Stimulated activated naive B cell treated with anti-CD40 and anti-IgM and Interleukin-4, amounts not matched to agents 10 μg/mL and 1 μg/mL and 100 μg/mL, for 72 hours (primary cell): ENCODE measurements at places on chromosomes 12 and 14.

- DNase-seq, result no peak
These were observed 916.3 kb upstream of the SEL1L start for GRCh38 chr14:82449926-82450468.

GRCh38 chr12:22743700-22744099 lies 118.7 kb downstream of the ETNK1 start:
- DNase-seq, result no peak

GRCh38 chr14:73325630-73326299 lies 88.5 kb downstream of the PAPLN start:
- no peak for DNase-seq

GRCh38 chr14:76456200-76456599 lies 80.3 kb downstream of the ESRRB start:
- DNase-seq, result no peak

DNA sequence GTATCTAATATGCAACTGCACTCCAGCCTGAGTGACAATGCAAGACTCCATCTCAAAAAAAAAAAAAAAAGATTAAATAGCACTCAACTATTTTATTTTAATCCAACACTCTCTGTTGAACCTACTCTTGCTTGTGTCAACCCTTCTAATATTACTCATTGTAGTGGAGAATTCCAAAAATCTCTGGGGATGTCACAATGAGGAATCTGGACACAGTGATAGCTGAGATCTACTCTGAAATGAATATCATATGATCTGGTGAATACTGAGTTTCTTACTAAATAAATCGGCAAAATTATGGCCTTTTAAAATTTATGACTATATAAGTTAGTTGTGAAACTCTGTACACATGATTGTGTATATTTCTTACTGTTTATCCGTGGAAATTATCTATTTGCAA lies 418.2 kb downstream of the BCAT1 start:
- DNase-seq, result no peak

DNA sequence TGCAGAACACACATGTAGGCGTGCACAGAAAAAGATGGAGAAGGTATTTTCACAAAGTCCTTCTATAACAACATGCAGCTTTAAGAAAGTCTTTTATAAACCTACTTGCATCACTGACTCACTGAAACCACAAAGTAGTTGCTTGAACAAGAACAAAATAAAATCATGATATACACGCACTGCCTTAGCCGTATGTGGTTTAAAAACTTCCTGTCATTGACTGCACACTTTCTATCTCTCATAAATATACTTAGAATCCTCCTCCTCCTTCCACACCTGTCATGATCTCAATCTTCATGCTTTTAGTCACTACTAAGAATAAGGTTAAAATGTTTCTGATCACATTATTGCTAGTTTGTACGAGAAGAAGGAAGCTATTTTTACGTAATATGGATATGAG lies 31.8 kb upstream of the RAD51AP1 start:
- no peak for DNase-seq

GRCh38 chr12:26853303-26854030 lies 20.5 kb upstream of the ITPR2 start:
- DNase-seq, result peak; percentile 48

DNA sequence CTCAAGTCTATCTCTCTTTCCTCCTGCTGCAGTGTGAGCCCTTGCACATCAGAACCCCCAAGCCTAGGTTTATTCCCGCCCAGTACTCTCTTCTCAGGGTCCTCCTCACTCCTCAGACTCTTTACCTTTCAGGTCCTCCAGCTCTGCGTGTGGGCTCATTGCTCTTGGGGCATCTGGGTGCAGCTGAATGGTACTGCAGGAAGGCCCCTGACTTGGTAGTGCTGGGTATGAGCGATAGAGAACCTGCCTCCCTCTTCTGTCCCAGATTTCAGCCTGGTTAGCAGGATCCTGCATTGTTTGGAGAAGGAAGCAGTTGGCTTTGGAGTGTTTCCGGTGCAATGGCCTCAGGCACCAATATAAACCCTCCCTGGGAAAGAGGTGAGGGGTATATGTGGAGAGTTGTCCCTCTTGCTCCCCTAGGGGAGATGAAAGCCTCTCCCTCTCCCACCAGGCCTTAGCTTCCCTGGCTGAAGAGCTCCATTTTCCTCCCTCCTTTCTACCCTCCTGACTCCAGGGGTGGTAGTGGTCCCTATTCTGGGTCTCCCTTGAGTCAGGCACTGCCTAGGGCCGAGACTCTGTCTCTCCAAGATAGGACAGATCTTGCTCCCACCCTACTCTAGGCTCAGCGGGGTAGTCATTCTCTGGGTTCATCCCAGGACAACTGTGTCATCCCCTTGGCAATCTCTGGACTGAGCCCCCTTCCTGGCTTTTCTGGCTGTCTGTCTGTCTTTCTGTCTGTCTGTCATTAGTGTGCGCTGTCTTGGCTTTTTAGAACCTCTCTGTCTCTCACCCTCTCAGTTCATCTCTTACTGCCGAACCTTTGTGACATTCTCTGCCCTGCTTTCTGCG lies 3.8 kb downstream of the LRP1 start:
- DNase-seq, result no peak

- DNase-seq, result no peak
These were observed 20.3 kb downstream of the SLC25A29 start for GRCh38 chr14:100285913-100286400.

GRCh38 chr14:50010752-50011151 lies 105.6 kb downstream of the VCPKMT start:
- DNase-seq, result no peak

- DNase-seq, result no peak
These were observed 37.5 kb downstream of the EMP1 start for GRCh38 chr12:13233830-13234641.

GRCh38 chr12:113744802-113745395 lies 221.2 kb downstream of the RBM19 start:
- no peak for DNase-seq

DNA sequence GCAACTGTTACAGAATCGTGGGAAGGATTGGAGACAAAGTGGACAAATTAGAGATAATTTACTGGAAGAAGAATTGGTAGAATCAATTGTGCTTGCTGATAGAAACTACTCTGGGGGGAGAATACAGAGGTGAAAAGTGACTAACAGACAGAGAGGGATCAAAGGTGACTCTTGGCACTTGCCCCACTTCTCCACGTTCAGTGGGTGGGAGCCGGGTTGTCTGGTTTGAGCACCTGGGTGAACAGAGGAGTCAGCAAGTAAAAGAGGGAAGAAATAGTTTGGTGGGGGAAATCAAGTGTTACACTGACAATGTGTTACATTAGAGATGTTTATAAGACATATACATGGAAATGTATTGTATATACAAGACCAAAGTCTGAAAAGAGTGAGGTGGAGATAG lies 69.1 kb downstream of the PPP2R5E start:
- no peak for DNase-seq

- no peak for DNase-seq
These were observed 1.4 kb upstream of the HOXC6 start for GRCh38 chr12:54026640-54027441.

- DNase-seq, result no peak
These were observed 56.1 kb downstream of the KCNJ8 start for GRCh38 chr12:21718403-21718802.

DNA sequence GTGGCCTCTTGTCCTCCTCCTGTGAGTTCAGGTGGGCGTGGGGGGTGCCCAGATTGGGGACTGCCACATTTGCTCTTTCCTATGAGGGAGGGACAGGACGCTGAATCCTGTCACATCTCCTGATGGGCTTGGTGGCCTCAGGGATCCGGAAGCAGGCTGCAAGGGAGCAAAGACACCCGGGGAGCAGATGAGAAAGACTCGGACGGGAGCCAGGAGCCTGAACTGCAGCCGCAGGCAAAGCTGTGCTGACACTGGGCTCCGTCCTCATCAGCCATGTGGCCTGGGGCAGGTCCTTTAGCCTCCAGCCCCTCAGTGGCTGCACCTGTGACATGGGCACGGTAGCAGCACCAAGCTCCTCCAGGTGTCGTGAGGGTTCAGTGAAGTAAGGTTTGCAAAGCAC lies 40.8 kb upstream of the RFLNA start:
- no peak for DNase-seq

GRCh38 chr14:73452341-73453186 lies 5.8 kb downstream of the NUMB start:
- peak; percentile 35 for DNase-seq

- DNase-seq, result no peak
These were observed 21.2 kb upstream of the FOXJ2 start for GRCh38 chr12:8011331-8011730.

GRCh38 chr14:78282437-78282836 lies 112.3 kb downstream of the NRXN3 start:
- no peak for DNase-seq

GRCh38 chr12:118377884-118378470 lies 1.6 kb downstream of the SUDS3 start:
- peak; percentile 49 for DNase-seq

DNA sequence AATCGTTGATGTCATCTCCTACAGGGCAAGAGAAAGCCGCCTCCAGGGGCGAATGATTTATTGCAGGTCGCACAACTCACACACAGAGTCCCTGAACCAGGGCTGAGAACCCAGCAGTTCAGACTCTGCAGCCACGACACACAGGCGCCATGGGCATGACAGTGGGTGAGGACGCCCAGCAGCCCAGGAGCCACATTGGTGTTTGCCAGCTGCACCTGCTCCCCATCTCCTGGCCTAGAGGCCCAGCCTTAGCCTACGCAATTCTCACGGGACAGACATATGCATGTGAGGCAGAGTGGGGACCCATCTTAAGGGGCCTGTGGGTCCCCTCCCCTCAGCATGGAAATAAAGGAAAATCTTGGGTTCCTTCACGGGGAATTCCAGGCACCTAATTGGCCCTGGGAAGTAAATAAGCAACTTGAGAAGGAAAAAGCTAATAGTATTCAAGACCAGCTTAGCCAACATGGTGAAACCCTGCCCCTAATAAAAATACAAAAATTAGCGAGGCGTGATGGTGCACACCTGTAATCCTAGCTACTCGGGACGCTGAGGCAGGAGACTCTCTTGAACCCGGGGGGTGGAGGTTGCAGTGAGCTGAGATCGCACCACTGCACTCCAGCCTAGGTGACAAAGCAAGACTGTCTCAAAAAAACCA lies 69.3 kb downstream of the RIMBP2 start:
- no peak for DNase-seq

- no peak for DNase-seq
These were observed 20.7 kb upstream of the CREBL2 start for GRCh38 chr12:12590961-12591360.

DNA sequence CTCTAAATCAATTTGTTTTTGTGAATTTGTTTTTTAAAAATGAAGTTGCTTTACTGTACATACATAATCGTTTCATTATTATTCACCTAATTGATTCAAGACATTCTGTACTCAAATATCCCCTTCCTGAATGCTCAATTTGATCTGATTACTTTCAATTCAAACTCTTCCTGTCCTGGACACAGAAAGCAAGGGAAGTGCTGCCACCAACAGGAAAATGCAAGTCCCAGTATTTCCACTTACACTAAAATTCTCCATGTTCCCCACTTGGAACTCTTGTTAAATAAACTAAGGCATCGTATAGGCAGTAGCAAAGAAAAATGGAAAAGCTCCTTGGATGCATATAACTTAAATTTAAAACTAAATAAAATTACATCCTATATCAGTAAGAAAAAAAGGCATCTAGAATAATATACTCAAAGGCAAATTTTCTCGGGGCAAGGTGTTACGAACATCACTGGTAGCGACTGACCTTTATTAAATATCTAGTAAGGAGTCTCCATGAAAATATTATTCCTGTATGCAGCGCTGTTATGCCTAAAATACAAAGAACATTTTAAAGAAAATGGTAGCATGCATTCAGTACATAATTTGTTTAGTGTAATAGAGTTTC lies 72.0 kb upstream of the DBX2 start:
- no peak for DNase-seq

GRCh38 chr12:94204499-94205247 lies 56.3 kb downstream of the PLXNC1 start:
- no peak for DNase-seq

GRCh38 chr12:71703206-71703605 lies 17.3 kb downstream of the TMEM19 start:
- no peak for DNase-seq

DNA sequence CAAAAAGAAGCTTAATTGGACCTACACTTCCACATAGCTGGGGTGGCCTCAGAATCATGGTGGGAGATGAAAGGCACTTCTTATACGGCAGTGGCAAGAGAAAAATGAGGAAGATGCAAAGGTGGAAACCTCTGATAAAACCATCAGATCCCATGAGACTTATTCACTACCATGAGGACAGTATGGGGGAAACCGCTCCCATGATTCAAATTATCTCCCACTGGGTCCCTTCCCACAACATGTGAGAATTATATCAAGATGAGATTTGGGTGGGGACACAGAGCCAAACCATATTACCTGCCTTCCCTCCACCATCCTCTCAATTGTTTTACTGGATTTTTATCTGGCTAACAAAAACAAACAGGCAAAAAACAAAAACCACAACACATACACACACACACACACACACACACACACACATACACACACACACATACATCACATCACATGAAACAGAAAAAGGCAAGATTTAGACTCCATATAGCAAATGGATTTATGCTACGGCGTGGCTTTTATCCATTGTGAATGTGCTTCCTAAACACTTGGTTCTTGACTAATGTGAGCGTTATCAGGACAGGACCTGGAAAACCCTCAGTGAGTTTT lies 66.7 kb downstream of the ZFP36L1 start:
- no peak for DNase-seq

DNA sequence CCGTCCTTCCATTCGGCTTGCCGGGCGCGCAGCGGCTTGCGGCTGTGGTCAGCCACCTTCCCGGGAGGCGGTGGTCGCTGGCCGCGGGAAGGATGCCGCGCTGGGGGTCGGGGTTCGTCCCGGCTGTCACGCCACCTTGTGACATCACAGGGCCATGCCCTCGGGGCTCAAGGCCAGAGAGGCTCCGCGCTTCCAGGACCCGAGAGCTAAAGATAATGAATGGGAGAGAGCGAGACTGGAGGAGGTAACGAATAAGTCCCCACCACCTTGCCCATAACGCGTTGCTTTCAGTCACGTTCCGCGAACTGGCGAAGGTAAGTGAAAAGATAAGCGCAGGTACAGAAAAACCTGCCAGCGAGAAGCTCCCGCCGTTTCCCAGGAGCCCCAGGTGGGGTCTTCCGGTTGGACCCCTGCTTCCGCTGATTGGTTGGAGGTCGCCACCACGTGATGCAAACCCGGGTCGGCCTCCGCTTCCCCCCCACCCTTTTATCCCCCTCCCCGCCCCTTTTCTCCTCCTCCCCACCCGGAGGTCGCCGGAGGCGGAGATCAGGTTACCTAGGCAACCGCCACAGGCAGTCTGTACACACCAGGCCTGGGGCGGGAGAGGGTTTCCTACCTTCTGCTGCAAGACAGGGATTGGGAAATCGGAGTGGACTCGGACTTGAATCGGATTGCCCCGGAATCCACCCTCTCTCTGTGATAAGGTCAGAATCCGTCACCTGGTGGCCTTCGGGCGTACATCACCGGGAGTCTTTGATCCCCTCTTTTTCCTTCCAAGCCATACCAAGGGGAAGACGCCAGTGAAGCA lies at the start of gene LRRC9:
LRRC9 (plus strand) TSS at position 575 of the 808 bp plus-strand sequence.
- DNase-seq, result no peak

- peak; percentile 55 for DNase-seq
These were observed 3.3 kb upstream of the EXOC3L4 start for GRCh38 chr14:103091041-103091882.

GRCh38 chr12:12612358-12612757 lies 682 bp downstream of the CREBL2 start:
- no peak for DNase-seq
